Uterus (tissue), 4 donors: ENCODE measurements at places on chromosomes 5 and 9. TPM values are rescaled to one million over a fixed set of nuclear protein-coding genes. Genes with fewer than 3 reads are reported as not detected.

- no peaks in the 10 kb centered on the region for H3K27me3 ChIP-seq
- DNase-seq, result no peak
- no peaks in the 10 kb centered on the region for H3K4me1 ChIP-seq
- no peak overlapping the region for H3K4me3 ChIP-seq
- H3K27ac ChIP-seq, result no peak overlapping the region
These were observed 179.0 kb upstream of the PPP1R26 start for GRCh38 chr9:135300346-135301141.

- H3K36me3 ChIP-seq, result no peaks in the 10 kb centered on the region
- H3K4me3 ChIP-seq, result no peak overlapping the region
- no peaks in the 10 kb centered on the region for H3K4me1 ChIP-seq
- no peak overlapping the region for H3K27ac ChIP-seq
These were observed 27.0 kb downstream of the VCAN start for GRCh38 chr5:83498585-83498984.

The ERAP2 gene
- total RNA-seq, result 9.5 TPM

DNA sequence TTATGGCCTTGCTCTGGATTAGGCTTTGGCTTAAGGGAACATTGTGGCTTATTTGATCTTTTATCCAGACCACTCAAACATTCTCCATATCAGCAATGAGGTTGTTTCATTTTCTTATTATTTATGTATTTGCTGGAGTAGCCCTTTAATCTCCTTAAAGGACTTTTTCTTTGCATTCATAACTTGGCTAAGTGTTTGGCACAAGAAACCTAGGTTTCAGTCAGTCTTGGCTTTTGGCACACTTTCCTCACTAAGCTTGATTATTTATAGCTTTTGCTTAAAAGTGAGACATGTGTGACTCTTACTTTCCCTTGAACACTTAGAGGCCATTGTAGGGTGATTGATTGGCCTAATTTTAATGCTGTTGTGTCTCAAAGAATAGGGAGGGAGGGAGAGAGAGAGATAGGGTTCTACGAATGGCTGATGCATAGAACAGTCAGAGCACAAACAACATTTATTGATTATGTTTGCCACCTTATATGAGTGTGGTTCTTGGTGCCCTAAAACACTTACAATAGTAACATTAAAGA lies 2265.3 kb upstream of the C9orf72 start:
- no peak overlapping the region for H3K27ac ChIP-seq
- H3K36me3 ChIP-seq, result no peaks in the 10 kb centered on the region
- H3K4me1 ChIP-seq, result no peaks in the 10 kb centered on the region

DNA sequence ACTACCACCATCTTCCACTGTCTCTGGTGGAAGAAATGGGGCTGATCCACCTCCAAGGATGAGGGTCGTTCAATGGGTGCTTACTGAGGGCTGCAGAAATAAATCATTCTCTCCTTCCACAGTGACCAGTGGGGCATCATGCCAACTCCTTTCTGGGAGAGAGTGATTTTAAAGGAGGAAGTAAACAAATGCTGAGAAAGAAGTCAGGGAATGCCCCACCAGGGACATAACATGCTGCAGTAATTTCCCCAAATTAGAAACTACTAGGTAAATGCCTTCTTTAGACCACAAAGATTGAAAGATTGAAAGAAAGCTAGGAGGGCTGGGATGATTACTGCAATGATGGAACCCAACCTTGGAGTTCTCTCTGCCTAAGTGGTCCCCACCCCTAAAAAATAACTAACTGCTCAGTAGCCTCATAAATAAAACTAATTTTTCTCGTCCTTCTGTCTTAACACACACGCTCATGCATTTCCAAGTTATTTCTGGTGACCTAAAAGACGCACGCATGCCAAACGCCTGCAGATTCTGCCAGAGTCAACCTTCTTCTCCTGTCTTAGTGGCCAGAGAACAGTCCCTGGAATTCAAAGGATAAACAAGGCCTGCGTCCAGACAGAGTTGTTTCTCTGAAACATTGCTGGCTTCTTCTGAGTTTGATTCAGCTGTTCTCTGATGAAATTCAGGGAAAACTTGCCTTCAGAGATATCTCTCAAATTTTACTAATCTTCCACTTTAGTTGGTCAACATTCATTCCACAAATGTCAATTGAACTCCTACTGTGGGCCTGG lies 250.0 kb downstream of the NR3C1 start:
- H3K27me3 ChIP-seq, result no peaks in the 10 kb centered on the region
- no peaks in the 10 kb centered on the region for H3K36me3 ChIP-seq
- H3K4me1 ChIP-seq, result peaks cover 12% of the 10 kb centered on the region
- peak; percentile 73 for DNase-seq
- no peak overlapping the region for H3K4me3 ChIP-seq

DNA sequence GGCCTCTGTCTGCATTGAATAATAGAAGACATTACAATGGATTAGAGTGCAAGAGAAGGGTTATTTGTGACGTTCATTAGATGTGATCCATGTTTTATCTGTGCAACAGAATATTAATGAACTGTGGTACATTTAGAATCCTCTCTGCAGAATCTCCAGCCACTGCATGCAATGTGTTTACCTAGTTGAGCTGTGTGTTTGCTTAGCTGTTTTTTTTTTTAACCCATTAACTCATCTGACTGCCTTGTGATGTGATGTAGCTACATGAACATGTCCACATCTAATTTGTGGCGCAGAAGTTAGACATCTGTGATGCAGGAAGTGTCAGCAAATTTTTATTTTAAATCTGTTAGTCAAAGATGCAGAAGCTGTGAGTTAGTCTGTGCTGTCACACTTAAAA lies 236.9 kb downstream of the CD180 start:
- H3K4me3 ChIP-seq, result peak overlapping the region; percentile 27
- H3K36me3 ChIP-seq, result no peaks in the 10 kb centered on the region
- H3K27ac ChIP-seq, result peak overlapping the region; percentile 63

The GRIA1 gene
- total RNA-seq, result 0.37 TPM

DNA sequence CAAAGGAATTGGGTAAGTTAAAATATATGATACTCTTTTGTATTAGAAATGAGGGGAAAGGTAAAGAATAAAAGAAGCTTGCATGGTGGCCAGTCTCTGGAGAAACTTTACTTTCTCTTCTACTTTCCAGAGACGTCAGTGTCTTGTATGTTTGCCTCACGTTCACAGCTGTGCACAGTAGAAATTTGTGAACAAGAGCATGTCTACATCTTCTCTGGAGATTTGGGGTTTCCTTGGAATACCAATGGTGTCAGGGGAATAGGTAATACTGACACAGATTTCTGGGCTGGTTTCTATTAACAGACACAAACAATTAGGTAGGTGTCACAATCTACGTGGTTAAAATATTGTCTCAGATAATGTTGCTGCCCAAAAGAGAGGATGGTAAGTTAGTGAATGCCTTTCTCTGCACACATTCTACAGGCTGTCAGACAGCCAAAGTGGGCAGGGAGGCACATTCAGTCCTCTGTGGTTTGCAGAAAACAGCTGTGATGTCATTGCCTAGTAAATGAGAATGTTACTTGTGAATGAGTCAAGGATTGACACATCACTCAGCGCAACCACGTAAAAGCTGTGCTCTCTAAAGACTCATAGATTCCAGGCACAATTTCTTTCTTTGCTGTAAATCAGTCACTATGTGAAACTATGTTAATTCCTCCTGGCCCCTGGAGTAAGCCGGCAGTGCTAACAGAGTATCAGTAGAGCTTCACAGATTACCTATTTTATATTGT lies 397.1 kb downstream of the MAN2A1 start:
- no peaks in the 10 kb centered on the region for H3K27me3 ChIP-seq
- H3K4me1 ChIP-seq, result no peaks in the 10 kb centered on the region
- no peak overlapping the region for H3K27ac ChIP-seq
- H3K36me3 ChIP-seq, result no peaks in the 10 kb centered on the region
- no peak overlapping the region for H3K4me3 ChIP-seq

The BARX1 gene
- total RNA-seq, result not detected

GRCh38 chr5:168836603-168837231 lies 257.5 kb upstream of the PANK3 start:
- no peak overlapping the region for H3K27ac ChIP-seq
- H3K36me3 ChIP-seq, result no peaks in the 10 kb centered on the region
- no peak for DNase-seq
- no peaks in the 10 kb centered on the region for H3K4me1 ChIP-seq

DNA sequence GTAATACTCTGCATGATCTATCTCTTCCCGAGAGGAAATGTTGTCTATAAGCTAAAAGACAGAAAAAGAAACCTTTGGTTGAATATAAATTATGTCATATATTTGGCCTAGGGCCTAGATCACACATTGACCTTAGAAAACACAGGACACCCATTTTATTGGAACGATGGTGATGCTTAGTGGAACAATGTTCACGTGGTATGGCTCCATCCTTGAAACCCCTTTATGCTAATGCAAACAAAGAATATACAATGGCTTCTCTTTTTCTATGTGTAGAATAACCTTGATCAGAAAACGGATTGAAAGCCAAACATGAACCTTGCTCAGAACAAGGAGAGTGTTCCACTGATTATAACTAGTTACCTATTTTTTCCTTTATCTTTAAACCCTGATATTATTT lies 24.5 kb downstream of the MRPS27 start:
- no peaks in the 10 kb centered on the region for H3K27me3 ChIP-seq
- H3K4me1 ChIP-seq, result no peaks in the 10 kb centered on the region
- no peak overlapping the region for H3K4me3 ChIP-seq
- no peaks in the 10 kb centered on the region for H3K36me3 ChIP-seq
- DNase-seq, result no peak
- no peak overlapping the region for H3K27ac ChIP-seq

The FOXD4 gene
- total RNA-seq, result not detected

- no peaks in the 10 kb centered on the region for H3K27me3 ChIP-seq
- no peak for DNase-seq
- H3K36me3 ChIP-seq, result no peaks in the 10 kb centered on the region
- H3K4me1 ChIP-seq, result no peaks in the 10 kb centered on the region
These were observed 114.9 kb upstream of the ADAMTS16 start for GRCh38 chr5:5025098-5025773.
